ENCODE measurements at places on chromosomes 1 and 21. TPM values are rescaled to one million over a fixed set of nuclear protein-coding genes. Genes with fewer than 3 reads are reported as not detected.

- DNase-seq = no peak
These were observed 152.0 kb downstream of the COQ8A start for GRCh38 chr1:227092069-227092468.

GRCh38 chr1:243734308-243734695 is 115.7 kb downstream of the AKT3 start:
- DNase-seq = no peak

DNA sequence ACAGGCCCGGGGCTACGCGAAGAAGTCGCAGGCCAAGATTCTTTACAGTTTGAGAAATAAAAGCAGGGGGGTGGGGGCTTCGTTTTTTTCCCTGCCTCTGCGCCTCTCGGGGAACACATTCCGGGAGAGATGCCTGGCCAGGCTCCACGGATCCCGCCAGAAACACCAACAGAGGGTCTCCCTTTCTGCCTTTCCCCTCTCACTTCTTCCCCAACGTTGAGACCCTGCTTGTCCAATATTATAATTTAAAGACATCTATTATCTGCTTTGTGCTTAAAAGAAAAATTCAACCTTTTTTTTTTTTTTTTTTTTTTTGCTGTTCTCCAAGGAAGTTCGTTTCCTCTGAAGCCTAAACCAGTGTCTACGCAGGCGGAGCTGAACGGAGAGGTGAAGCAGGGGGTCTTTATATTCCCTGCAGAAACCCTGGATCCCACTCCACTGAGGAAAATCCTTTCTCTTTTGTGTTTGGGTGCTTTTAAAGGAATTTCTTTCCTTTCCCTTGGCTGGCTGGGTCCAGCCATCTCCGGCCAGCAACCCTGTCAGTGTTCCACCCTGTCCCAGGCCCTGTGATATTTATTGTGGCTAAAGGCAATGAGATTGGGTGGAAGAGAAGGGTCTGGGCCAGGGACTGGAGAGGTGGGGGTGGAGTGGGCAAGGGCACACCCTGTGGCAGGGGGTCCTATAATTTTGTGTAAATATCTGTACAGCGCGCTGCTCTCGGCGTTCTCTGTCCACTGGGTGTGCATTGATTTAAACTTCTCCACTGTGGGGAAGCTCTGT is 2.2 kb downstream of the FOXD2 start:
- DNase-seq = no peak

Gene ZNF683
- polyA plus RNA-seq = 87.5 TPM

DNA sequence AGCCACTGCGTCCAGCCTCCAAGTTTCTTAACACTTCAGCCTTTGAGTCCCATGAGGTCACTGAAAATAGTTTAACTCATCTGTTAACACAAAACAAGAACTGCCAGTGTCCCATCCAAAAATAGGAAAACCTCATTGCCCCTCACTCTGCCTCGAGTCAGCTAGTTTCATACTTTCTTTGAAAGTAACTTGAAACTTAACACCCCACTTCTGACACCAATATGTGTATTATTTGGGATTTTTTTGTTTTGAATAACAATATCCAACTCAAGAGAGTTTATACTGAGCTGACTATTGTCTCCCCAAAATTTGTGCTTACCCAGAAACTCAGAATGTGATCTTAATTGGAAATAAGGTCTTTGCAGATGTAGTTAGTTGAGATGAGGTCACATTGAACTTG is 16.9 kb upstream of the PIK3CD start:
- DNase-seq = no peak

GRCh38 chr1:68141071-68142021 is 90.9 kb upstream of the DIRAS3 start:
- DNase-seq = no peak

Gene KRTAP13-2
- not detected for polyA plus RNA-seq

DNA sequence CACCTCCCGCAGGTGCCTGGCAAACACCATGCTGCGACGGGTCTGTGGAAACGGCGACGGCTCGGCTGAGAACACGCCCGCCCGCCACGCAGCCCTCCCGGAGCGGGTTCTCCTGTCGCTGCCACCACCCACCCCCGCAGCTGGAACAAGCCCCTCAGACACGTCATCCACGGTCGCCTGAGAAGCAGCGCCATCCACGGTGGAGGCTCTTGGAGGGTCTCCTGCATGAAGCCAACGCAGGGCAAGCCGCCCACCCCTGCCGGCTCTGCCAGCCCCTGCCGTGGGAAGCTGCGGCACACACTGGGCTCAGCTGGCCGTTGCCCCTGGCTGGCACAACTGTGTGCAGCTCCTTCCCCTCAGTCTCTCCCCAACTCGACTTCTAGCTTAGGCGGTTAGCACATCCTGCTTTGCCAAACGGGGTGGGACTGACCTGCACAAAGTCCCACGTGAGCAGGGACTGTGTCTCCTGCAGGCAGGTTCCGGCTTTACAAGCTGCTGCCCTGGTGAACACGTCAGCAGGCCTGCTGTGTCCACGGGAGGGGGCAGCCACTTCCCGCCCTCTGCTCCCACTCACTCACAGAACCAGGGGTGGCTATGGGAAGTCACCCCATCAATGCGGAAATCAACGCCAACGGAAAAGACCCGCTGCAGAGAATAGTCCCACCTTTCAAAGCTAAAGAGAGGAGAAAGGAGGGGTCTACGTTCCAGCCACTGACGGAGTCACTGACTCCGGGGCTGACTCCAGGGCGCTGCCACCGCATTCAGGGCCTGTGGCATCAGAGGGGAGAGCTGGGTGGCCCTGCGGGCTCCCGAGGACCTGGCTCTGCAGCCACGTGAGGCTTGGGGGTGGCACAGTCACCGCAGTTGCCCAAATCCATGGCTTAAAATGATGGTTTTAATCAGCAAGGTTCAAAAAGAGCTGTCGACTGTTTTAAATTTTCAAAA is 10.3 kb downstream of the POFUT2 start:
- no peak for DNase-seq

Gene NOTCH2
- 77.8 TPM for polyA plus RNA-seq

Gene SPRR2G
- polyA plus RNA-seq = 1.9 TPM

DNA sequence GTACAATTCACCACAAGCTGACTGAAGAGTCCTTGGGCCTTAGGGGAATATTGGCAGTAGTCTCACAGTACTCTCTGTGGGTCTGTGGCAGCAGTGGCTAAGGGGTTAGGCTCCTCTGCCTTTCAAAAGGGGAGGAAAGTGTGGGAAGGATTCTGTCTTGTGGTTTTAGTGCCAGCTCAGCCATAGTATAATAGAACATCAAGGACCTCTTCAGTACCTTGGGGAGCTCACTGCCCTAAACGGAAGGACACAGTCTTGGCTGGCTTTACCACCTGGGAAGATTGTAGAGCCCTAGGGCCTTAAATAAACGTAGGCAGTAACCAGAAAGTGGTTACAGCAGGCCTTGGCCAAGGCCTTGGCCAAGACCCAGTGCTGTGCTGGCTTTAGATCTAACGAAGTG is 265.7 kb downstream of the COL11A1 start:
- DNase-seq = no peak

- no peak for DNase-seq
These were observed 32.1 kb upstream of the SCYL3 start for GRCh38 chr1:169925505-169926482.

- no peak for DNase-seq
These were observed 15.4 kb upstream of the TBX15 start for GRCh38 chr1:119003413-119004128.

GRCh38 chr1:196462086-196462485 is 146.2 kb downstream of the KCNT2 start:
- no peak for DNase-seq

DNA sequence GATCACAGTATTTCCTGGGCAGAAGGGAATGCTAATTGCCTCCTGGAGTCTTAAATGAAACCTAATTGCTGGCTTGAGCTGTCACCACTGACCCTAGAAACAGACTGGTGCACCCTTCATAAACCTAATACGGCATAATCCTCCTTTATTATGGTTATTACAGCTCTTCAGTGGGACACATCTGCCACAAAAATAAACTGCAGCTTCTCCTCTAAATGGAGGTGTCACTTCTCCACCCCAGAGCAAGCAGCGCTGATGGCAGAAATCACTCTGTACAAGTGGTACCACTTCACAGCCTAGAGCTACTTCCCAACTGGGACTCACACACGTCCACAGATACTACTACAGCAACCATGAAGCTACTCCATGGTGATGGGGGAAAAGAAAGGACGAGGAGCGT is 11.1 kb downstream of the PTPN14 start:
- no peak for DNase-seq

Gene OR6K3
- polyA plus RNA-seq = not detected

Gene UBASH3A
- polyA plus RNA-seq = 0.40 TPM

GRCh38 chr1:3660704-3661103 is 8.4 kb downstream of the TP73 start:
- DNase-seq = no peak

GRCh38 chr1:154316704-154317103 is 4.2 kb upstream of the AQP10 start:
- DNase-seq = no peak

DNA sequence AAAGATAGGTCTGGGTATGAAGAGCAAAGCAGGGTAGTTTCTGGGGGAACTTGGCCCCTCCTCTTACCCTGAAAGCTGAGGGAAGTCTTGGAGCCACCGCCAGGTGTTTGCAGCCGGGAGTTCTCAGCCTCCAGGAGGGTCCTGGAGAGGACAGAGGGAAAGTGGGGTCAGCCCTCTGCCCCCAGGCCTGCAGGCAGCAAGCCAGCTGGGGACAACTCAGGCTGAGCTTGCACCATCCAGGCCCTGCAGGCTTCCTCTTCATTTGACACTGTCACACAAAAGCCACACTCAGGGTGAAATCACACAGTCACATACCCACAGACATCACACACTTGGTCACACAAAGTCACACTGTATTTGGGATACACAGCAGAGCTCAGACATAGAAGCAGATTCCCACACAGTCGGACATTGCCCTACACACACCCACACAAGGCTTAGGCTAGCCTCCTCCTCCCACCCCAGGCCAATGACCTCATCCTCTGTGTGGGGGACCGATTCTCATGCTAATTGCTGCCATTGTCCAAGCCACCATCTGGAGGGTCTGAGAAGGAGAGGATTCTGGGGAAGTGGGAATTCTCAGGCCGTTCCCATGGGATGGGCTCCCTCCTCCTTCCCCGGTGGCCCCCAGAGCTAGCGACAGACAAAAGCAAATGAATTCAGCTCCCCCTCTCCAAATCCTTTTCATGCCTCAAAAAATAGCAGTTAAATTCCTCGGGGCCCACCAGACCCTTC is 3.7 kb downstream of the NES start:
- peak; percentile 46 for DNase-seq

DNA sequence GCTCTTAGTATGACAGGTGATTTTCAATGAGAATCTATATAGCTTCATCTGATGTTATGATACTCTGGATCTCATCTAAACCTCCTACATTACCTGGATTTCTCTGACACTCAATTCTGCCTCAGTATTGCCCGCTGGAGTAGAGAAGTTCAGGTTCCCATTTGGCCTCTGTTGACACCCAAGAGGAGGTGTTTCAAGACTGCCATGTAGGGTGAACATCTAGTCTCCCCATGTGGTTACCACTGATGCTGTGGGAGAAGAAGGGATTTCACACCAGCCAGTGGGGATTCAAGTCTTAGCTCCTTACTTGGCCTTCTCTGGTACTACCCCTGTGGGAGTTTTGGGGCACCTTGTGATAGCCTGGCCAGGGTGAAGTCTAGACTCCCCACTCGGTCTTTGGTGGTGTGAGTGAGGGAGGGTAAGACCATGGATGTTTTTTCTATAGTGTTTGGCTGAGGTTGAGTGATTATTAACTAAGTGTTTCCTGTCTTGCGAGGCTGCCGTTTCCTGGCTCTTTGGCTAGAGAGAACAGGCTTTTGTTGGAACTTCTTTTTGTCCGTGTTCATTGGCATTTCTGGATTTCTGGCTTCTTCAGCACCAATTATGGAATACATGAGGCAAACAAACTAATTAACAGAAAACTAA is 90.7 kb downstream of the RHOU start:
- no peak for DNase-seq

GRCh38 chr1:30265127-30266070 is 458.0 kb downstream of the MATN1 start:
- DNase-seq = no peak

DNA sequence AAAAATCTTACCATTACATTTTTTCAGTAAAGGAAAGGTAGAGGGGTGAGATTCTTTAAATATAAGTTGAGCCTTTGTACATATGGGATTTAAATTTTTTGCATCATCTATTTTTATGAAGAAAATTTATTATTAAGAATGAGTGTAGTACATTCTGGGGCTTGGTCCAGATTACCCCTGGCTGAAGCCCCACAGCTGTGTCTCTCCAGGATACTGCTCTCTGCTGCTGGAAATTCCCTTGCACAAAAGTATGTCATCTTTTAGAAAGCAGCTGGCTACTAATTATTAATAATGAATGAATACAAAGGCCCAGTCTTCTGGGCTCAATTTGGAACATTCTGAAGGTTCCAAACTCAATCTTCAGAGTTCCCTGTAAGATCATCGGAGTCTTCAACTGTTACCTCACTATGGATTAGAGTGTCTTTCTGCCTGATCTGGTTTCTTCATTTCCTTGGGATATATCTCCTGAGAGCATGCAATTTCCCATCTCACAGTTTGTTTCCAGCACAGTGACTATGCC is 428.6 kb upstream of the BRINP3 start:
- DNase-seq = no peak

DNA sequence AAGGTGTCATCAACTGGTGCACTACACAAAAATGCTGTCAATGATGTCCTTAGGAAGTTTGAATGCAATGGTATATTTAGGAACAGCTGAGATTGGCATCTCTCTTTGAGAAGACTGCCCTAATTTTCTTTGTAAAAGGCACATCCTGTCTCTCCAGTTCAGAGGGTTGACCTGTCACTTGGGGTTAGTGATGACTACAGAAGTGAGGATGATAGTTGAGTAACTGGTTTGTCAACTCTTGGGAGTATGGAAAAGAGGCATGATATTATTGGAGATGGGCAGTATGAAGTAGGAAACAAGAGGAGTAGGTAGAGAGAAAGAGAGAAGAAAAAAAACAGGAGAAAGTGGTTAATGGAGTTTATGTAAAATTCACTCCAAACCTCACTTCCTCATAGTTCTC is 40.4 kb upstream of the PIGC start:
- DNase-seq = no peak

DNA sequence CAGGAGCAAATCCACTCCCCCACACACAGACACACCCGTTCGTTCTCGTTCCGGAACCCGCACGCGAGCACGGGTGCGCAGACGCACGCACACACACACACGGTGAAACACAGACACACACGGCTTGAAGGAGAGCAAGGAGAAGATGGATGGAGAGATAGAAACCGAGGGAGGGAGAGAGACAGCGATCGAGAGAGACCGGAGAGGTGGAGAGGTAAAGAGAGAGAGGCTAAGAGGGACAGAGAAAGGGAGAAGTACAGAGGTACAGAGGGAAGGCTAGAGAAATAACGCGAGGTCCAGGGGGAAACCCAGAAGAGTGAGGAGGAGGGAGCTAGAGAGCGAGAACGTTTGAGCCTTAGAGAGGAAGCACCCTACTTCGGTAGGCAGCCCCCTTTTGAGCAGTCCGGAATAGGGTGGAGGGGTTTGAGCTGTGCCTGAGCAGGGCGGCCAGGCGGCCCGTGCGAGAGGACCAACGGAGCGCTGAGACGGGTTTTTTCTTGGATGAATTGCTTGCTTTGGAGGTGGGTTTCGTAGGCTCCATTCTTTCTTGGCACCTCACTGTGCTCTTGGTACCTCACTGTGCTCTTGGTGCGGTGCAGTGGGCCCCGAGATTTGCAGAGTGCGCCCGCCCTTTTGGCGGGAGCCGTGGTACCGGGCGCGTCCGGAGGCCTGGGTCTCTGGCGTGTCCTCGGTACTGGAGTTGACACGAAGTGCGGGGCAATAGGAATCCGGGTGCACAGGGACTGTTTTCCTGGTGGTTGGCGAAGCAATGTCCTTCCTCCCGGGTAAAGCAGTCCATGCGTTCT is 88.4 kb upstream of the RHOU start:
- DNase-seq = peak; percentile 27

- peak; percentile 28 for DNase-seq
These were observed 21.2 kb downstream of the ARID1A start for GRCh38 chr1:26717017-26717491.

Gene ZBTB8A
- 5.6 TPM for polyA plus RNA-seq

- DNase-seq = no peak
These were observed 67.1 kb upstream of the DESI2 start for GRCh38 chr1:244585867-244586266.

All from testis (tissue), 5 donors.